Stimulated activated CD4-positive, alpha-beta T cell treated with anti-CD3 and anti-CD28 coated beads, Interleukin-1b, Interleukin-23, amount 100 ng/mL, for 1 hour (primary cell): ENCODE measurements at places on chromosomes 6 and 20.

DNA sequence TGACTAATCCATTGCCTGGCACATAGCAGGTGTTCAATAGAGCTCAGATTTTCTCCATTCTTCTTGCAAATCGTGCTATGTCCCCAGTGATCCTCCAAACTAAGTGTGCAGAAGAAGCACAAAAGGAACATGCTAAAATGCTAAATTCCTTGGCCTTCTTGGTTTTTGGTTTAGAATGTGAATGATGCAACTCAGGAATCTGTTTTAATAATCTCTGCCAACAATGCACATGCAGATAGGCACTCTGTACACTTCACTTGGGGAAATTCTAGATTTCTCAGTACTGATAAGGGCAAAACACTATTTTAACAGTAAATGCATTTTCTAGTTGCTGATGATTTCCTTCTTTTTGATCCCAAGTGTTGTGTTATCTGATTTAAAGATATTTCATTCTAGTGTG, 35.2 kb downstream of the SLC22A1 start:
- DNase-seq, result no peak

DNA sequence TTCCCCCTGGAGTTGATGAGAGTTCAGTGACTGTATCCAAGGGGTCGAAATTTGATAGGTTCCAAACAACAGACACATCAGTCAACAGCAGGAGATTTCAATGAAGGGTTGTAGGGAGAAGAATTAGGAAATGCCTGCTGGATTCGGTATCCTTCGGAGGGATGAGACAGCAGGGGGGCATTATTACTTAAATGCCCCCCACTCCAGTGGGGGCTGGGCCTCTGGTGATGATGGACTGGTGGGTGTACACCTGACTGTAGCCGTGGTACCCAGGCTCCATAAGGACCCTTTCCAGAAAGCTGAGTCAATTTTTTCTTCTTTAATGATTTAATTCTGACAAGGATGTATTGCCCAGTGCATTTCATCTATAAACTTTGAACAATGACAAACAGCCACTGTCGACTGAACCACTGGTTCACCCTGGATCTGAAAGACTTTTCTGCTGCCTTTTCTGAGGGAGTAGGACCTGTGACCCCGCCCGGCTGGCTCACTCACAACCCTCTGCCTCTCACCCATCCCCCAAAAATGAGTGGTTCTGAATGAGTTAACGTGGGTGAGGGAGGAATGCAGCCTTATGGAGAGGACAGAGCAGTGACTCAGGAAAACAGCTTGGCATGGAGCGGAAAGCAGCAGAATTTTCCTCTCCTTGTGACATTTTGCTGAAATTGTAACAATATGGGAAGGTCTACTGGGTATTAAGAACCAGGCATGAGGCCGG, 41.0 kb downstream of the ZMYND8 start:
- no peak for DNase-seq

DNA sequence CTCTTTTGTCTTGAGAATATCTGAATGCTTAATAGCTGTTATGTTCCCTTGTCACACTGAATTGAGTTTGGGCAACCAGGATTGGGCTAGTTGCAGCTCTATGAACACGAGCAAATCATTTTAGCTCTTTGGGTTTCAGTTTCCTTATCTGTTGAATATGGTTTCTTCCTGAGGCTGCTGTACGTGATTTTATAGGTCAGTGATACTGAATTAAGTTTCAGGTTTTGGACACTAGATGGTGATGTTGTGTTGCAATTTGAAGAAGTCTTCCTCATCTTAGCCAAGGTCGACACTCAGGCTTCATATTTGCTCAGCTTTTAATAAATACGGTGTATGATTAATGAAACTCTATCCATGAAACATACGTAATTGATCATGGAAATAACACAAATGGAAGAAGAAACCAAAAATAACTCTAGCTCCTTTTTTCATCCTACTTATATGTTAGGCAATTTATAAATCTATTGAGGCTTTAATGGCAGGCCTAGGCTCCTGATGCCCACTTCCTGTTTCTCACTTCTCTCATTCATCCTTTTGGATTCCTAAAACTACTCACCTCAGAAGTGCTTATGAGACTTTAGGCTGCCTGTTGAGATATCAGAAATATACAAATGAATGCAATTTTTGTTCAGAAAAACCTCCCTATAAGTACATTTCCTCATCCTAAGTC, 354.1 kb upstream of the MAP3K7 start:
- no peak for DNase-seq

GRCh38 chr6:136309171-136309570, 19.5 kb upstream of the BCLAF1 start:
- DNase-seq, result no peak

GRCh38 chr20:881051-881782, 34.9 kb downstream of the ANGPT4 start:
- no peak for DNase-seq

DNA sequence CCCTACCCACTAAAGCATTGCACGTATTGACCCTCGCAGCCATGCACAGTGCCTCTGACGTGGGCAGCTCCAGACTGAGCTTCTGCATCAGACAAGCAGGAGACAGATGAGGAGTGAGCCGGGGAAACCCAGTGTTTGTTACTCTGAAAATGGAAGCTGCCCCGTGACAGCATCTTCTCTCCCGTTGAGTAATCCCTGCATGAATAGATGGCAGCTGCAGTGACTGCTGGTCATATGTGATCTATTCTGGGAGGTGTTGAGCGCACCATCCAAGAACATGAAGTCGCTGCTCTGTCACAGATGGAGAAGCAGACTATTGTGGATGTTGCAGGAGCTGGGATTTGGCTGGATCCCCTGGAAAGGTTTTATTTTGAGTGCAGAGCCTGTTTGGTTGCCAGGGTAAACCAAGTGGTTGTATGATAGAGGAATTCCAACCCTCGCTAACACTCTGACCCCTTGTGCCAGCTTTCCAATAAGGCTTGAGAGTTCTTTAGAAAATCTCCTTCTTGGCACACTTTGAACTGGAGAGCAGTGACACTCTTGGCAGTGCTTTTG, 242.2 kb downstream of the NRN1 start:
- no peak for DNase-seq

DNA sequence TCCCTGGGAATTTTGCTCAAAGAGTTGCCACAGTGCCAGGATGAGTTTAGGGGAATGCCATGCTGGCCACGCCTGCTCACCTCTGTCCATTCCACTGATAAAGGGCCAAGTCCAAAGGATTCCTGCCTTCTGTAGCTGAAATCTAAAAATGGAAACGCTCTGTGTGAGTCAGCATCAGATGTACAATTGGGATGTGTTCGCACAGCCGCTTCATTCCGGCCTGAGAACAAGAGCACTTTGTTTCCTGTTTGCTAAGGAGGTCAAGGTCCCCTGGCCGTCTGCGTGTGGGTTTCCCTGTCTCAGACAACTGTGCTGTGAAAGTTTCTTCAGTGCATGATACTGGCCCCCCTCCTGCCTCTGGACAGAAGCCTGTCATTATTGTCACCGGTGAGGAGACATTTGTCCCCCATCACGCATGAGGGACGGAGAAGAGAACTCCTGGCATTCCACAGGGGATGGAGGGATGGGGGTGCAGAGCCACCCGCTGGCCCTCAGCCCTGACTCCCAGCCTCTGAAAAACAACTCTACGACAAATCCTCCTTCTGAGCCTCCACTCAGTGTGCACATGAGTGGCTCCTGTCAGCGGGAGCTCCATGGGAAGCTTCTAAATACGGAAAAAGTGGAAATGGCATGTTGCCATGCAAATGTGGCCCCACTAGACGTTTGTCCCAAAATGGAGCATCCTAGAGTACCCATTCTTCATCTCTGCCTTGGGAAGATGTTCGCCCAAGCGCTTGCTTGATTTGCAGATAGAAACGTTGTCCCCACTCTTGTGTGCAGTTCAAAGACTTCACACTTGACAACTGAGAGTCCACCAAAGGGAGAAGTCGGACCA, 143.5 kb upstream of the AFDN start:
- DNase-seq, result no peak

DNA sequence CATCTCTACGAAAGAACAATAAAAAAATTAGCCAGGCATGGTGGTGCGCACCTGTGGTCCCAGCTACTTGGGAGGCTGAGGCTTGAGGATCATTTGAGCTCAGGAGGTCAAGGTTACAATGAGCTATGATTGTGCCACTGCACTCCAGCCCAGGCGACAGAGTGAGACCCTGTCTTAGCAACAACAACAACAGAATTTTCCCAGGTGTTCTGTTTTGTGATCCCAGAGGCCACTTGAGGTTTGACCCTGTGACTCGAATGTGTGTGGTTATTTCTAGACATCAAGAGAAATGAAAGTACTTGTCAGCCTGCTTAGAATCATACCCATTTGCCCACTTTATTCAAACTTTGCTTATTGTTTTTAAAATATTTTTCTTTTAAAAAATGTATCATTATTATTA, 117.6 kb upstream of the CLDN20 start:
- no peak for DNase-seq

GRCh38 chr20:21393166-21393565, 4.2 kb downstream of the NKX2-4 start:
- no peak for DNase-seq

DNA sequence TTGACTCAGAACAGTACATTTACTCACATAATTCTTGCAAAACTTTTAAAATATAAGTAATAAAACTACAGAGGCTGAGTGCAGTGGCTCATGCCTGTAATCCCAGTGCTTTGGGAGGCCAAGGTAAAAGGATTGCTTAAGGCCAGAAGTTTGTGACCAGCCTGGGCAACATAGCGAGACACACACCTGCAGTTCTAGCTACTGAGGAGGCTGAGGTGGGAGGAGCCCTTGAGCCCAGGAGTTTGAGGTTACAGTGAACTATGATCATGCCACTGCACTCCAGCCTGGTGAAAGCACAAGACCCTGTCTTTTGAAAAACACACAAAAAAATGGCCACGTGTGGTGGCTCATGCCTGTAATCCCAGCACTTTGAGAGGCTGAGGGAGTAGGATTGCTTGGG, 21.8 kb upstream of the MYO6 start:
- no peak for DNase-seq

DNA sequence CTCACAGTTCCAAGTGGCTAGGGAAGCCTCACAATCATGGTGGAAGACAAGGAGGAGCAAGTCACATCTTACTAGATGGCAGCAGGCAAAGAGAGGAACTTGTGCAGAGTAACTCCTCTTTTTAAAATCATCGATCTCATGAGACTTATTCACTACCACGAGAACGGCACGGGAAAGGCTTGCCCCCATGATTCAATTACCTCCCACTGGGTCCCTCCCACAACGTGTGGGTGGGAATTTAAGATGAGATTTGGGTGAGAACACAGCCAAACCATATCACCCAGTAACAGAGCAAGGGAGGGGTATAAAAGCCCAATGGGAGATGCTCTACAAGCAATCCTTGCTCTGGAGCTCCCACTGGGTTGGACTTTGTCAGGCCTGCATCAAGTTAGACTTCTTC, 80.4 kb downstream of the JPH2 start:
- no peak for DNase-seq

DNA sequence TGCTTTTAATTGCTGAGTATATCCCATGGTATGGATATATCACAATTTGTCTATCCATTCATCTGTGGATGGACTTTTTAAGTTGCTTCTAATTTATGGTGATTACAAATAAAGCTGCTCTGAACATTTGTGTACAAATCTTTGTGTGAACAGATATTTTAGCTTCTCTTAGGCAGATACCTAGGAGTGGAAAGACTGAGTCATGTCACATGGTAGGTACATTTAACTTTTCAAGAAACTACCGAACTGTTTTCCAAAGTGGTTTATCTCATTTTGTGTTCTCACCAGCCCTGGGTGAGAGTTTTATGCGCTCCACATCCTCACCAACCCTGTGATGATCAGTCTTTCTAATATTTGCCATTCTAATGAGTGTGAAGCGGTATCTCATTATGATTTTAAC, 31.0 kb upstream of the ZNFX1 start:
- DNase-seq, result no peak

GRCh38 chr6:61203966-61204496, 1082.0 kb downstream of the KHDRBS2 start:
- DNase-seq, result no peak

DNA sequence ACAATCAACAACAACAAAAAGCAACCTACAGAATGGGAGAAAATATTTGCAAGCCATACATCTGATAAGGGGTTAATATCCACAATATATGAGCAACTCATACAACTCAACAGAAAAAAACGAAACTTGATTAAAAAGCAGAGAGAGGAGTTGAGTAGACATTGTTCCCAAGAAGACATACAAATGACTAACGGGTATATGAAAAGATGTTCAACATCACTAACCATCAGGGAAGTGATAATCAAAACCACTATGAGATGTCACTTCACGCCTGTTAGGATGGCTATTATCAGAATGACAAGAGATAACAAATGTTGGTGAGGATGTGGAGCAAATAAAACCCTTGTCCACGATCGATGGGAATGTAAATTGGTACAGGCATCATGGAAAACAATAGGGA, 145.9 kb downstream of the NRN1 start:
- no peak for DNase-seq

- DNase-seq, result no peak
Observed at GRCh38 chr6:56065408-56065807, 182.0 kb downstream of the COL21A1 start.

GRCh38 chr6:139240161-139241010, 51.4 kb downstream of the TXLNB start:
- DNase-seq, result no peak

GRCh38 chr6:23081701-23082100, 512.3 kb downstream of the HDGFL1 start:
- DNase-seq, result no peak

DNA sequence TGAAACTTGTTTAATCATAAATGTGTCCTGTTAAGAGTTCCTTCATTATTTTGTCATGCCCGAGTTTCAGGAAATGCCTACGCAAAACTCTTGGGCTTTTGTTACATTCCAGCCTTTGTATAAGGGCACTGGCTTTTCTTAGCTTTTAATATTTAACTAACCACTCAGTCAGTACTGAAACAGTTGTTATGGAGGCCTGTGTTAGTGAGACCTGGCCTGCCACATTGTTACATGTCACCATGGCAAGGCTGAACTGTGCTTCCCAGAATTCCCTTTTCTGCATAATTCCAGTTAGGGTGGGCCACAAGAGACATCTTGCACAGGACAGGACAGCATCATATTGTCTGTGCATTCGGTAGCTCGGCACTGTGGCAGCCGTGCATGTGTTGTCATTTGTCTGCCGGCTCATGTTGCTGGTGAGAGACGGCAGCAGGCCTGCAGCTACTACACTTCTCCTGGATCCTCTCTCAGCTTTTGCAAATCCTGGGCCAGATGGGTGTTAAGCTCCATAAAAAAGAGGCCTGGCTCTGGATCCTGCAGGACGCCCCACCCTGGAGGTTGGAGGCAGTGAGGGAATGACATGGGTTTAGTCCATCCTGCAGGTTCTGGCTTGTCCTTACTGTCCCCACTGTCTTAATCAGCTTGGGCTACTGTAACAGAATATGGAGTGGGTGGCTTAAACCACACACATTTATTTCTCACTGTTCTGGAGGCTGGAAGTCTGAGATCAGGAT, 128.8 kb upstream of the DTNBP1 start:
- DNase-seq, result no peak

- no peak for DNase-seq
Observed at GRCh38 chr6:32666420-32667300, at the start of gene HLA-DQB1. Gene HLA-DQB1, minus strand, starts transcription at chr6:32666657. Its CDS starts 50 bp downstream, at chr6:32666607.

- no peak for DNase-seq
Observed at GRCh38 chr20:63709149-63709527, 1.3 kb downstream of the ZGPAT start.
